ENCODE measurements at places on chromosomes 1 and 21. TPM values are rescaled to one million over a fixed set of nuclear protein-coding genes. Genes with fewer than 3 reads are reported as not detected.

The IGFN1 gene
- not detected for total RNA-seq

GRCh38 chr1:99917214-99917613, 52.6 kb upstream of the SLC35A3 start:
- no peak for DNase-seq

GRCh38 chr1:246274186-246274585, 232.9 kb downstream of the SMYD3 start:
- no peak for DNase-seq

DNA sequence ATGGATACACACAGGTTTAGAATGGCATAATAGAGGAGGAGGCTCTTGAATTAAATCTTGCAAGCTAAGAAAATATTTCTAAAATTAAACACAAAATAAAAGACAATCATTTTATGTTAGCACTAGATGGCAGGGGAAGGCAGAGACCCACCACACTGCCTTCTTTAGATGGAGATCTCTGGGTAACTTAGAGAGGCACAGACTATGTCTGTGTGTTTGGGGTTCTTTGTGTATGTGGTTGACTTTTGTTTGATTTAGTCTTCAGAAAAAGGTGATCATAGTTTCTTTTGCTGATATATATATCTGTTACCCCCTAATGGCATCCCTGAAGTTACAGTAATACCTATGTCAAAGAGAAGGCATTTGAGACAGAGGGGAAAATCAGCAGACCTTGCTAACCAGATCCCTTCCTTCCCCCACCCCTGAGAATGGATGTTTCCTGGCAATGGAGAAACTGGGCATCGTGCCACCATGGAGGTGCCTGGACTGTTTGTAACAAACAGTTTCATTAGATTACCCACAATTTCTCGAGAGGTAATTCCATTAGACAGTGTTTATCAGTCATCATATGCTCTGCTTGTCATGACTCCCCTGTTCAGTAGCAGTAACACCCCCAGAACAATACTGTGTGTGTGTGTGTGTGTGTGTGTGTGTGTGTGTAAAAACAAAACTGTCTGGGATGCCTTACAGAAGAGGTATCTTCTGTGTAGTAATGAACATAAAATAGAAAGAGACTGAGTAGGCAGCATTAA, 228.3 kb upstream of the DEPDC1 start:
- no peak for DNase-seq

- peak; percentile 40 for DNase-seq
These were observed 22.8 kb downstream of the LHX4 start for GRCh38 chr1:180252638-180253536.

DNA sequence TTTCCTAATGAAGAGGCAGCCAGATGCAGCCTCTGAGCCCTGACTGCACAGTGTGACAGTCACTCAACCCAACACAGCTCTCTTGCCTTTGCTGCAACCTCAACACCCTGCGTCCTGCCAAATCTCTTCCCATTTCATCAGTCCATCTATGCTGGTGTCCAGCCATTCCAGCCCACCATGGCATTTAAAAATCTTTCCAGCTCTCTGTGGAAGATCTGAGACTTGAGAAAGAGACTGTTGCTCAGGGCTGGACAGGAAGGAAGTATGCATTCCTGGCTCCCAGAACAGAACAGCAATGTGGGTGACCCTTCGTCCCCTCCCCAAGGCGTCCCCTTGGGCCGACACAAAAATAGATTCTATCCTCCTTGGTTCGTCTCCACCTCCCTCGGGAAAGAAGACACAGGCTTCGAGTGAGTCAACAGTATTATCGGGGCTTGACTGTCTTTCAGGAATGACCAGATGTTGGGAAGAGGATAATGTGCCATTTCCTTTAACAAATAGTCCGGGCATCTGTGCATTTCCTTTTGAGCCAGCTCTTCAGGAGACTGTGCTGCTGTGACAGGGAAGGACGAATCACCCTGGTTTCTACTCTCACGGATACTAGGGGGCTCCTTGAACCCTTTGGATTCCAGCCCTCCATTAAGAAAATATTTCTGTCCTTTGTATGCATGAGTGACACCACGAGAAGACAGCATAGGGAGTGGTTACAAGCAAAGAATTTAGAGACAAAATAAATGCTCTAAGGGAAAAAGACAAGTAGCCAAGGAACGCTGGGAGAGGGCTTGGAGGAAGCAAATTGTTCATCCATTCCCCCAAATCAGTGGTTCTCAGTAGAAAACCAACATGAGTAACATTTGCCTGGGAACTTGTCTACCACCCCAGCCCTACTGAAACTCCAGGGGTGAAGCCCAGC, 111.4 kb upstream of the CDC42BPA start:
- DNase-seq, result no peak

DNA sequence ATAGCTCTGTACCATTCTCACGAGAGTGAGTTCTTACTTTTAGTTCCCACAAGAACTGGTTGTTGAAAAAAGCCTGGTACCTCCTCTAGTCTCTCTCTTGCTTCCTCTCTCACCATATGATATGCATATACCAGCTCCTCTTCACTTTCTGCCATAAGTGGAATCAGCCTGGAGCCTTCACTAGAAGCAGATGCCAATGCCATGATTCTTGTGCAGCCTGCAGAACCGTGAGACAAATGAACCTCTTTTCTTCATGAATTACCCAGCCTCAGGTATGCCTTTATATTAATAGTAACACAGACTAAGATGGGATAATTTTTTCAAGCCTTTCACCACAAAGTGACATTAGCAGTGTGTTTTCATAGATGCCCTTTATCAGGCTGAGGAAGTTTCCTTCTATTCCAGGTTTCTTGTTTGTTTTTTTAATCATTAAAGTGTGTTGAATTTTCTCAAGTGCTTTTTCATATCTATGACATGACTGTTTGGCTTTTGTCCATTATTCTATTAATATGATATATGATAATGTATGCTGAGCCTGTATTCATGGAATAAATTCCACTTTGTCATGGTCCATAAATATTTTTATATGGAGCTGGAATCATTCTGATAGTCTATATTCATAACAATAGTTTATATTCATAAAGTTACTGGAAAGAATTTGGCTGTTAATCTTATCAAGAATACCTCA, 40.7 kb upstream of the C1orf185 start:
- no peak for DNase-seq

DNA sequence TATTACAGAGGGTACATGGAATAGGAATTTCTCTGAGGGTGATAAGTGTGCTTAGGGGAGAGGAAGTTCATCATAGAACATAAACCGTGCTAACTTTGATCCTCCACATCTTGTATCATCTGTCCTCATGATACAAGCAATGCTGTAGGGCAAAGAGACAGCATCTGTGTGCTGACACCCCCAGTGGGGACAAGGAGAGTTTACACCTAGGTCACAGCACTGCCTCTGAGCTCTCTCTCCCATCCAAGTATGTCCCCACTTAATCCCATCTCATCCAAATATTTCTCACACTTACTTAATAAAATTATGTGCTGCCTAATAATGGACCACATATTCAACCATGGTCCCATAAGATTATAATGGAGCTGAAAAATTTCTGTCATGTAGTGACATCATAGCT, 4.3 kb upstream of the TEDDM1 start:
- no peak for DNase-seq

DNA sequence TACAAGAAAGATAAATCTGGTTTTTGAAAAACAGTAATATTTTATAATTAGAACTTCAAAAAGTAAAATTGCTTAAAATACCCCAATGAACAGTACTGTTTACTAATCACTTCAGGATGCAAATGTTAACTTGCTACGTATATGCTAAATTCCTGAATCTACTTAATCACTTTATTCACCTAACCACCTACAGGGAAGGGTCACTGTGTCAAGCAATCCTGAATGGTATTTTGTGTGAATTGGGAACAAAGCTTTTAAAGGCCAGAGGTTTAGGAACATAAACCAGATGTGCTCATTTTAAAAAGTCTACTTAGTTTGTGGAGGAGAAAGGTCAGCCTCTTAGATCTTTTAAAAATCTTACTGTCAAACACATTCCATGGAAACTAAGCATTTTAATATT, 1143.0 kb upstream of the ADGRL2 start:
- no peak for DNase-seq

GRCh38 chr1:205142102-205142469, 20.3 kb upstream of the RBBP5 start:
- DNase-seq, result no peak

Data from naive thymus-derived CD8-positive, alpha-beta T cell (primary cell).